ENCODE measurements at places on chromosomes 6 and 20.

- DNase-seq: no peak
Observed at GRCh38 chr6:98824162-98824901, 10.0 kb upstream of the POU3F2 start.

DNA sequence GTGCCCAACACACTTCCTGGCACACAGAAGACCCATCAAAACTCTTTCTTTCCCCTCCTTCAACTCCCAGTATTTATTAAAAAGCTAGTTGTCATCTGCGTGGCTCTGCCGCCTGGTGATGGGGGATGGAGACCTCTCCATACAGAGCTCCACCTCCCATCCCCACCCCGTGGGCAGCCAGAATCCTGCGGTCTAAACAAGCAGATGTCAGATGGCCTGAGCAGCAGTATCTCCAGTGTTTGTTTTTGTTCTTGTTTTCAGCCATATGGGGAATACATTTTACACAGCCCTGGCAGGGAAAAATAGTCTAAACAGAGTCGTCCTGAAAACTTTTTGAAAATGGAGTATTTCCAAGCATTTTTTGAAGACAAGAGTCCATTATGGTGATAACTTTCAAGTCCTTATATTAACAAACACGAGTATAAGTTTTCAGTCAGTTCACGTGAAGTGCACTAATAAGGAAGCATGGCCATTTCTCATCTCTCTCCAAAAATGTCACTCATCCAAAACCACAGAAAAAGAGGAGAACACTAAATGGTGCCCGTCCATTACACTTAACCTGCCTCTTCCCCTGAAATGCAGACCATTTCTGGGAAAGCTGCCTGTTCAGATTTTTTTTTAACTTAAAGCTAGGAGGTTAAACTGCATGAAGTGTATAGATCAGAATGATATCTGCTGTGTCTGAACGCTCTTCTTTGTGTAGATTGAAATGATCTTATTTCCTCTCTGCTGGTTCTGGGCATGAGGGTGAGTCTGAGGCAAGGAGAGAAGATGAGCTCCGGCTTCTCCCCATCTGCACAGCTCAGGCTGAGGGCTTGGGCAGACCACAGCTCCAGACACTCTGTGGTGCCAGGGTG is 91.0 kb downstream of the TCP11 start:
- no peak for DNase-seq

DNA sequence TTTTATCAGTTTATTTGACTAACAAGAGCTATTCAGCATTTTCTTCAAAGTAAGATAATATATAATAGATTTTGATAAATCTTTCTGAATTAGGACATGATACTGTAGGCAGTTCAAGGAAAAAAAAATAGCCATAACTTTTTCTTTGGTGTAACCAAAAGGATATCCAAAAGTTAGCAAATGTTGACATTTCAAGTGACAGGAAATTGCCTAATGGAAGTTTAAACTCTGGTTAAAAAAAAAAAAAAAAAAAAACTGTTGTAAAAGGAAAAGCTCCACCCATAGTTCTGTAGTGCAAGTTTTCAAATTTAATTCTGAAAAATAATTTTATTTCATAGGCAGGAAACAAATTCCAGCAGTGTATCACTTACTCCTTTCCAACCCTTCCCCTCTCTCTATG is 18.8 kb downstream of the HEBP2 start:
- no peak for DNase-seq

DNA sequence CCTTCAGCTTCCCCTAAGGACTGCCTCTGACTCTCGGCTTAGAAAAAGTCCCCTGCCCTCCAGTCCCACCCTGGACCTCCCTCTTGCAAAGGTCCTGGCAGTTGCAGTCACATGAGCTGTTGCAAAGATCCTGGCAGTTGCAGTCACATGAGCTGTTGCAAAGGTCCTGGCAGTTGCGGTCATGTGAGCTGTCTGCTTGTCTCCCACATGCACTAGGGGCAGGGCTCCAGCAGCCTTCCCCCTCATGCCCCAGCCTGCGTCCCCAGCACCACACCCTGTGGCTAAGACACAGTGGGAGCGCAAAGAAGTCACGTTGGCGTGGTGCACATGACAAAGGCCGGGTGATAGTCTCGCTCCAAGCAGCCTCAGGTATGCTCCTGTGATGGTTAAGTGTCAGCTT is 82.9 kb downstream of the ZNF217 start:
- DNase-seq: no peak

DNA sequence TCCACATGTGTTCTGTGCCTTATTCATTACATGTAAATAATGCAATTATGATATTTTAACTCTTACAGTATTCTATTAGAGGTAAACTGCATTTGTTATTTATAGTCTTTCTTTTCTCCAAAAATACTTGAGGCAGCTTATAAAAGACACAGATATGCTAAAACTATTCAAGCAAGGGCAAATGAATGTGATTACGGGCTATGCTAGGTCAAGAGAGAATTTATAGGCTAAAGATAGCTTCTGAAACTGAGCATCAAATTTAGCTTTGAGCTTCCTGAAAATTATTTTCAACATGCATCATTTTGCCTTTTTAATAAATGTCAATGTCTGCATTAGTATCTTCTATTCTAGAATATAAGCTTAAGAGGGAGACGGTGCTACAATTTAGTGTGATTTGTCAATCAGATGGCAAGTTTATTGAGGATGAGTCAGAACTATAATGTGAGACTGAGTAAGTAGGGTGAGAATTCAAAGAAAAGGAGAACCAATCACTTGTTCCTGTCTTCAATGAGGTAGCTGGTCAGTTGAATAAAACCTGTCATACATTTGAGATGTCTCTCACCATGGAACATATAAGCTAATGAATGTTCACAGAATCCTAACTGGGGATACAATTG is 669.4 kb upstream of the CITED2 start:
- no peak for DNase-seq

DNA sequence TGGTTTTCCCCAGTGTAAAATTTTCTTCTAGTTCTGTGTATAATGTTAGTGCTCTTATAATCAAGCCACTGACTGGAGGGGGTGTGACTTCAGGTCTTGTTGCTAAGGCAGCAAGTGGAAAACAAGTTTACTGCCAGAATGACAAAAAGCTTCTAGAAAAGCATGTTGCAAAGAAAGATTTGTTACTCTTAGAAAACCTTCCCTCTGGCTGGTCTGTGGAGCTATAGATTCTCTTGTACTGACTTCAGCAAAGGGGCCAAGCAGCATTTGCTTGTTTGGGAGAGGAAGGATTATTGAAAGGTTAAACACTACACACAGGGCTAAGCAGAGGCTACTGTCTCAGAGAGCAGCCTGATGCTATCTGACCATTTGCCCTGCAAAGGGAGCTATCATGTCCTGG is 288.8 kb downstream of the BTBD9 start:
- DNase-seq: no peak

DNA sequence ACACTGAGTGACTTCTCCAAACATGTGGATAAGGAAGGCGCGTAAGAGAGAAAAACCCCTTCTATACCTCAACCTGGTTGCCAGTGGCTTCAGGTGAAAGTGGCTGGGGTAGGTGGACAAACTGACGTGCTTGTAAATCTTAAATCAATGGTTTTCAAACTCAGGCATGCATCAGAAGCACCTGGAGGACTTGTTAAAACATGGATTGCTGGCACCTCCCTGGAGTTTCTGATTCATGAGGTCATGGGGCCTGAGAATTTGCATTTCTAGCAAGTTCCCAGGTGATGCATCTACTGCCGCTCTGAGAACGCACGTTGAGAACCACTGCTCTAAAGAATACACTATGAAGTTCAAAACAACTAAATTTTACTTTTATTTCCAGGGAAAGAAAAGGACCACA is 31.9 kb upstream of the TAB2 start:
- no peak for DNase-seq

GRCh38 chr6:44051515-44051914 is 75.7 kb downstream of the MRPL14 start:
- no peak for DNase-seq

GRCh38 chr6:102039441-102039840 is 645.9 kb downstream of the GRIK2 start:
- no peak for DNase-seq

- peak; percentile 49 for DNase-seq
Observed at GRCh38 chr20:8722277-8722928, 346.5 kb upstream of the PLCB4 start.

- no peak for DNase-seq
Observed at GRCh38 chr6:151060096-151060765, 179.5 kb upstream of the AKAP12 start.

DNA sequence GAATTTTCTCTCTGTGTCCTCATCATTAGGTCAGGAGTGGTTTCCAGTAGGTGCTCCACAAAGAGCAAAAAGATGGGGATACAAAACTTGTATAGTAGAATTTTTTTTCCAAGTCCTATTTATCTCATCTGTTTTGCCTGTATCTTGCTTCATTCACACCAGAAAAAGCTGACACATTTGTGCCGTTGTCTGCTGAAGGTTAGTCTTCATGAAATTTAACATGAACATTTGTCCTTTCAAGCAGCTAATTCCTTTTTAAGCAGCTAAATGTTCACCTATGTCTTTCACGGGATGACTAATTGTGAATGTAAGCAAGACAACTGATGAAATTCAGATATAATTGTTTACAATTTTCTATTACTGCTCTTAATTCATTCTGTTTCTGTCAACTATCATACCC is 83.8 kb downstream of the ATXN1 start:
- DNase-seq: no peak

- no peak for DNase-seq
Observed at GRCh38 chr20:925516-925915, 9.4 kb upstream of the ANGPT4 start.

- DNase-seq: no peak
Observed at GRCh38 chr20:58566981-58567380, 51.8 kb upstream of the APCDD1L start.

- no peak for DNase-seq
Observed at GRCh38 chr6:40803897-40804702, 216.9 kb upstream of the LRFN2 start.

GRCh38 chr20:62671765-62672164 is 29.5 kb downstream of the SLCO4A1 start:
- no peak for DNase-seq

- no peak for DNase-seq
Observed at GRCh38 chr6:53426667-53427270, 78.0 kb upstream of the ELOVL5 start.

DNA sequence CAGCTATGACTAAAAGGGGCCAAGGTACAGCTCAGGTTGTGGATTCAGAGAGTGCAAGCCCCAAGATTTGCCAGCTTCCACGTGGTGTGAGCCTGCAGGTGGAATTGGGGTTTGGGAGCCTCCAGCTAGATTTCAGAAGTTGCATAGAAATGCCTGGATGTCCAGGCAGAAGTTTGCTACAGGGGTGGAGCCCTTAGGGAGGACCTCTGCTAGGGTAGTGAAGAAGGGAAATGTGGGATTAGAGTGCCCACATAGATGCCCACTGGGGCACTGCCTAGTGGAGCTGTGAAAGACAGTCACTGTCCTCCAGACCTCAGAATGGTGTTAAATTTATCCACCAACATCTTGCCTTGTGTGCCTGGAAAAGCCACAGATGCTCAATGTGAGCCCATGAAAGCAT is 255.1 kb downstream of the BMP2 start:
- DNase-seq: no peak

GRCh38 chr6:135922746-135923145 is 71.2 kb downstream of the PDE7B start:
- DNase-seq: no peak

GRCh38 chr6:36897609-36898008 is 11.9 kb downstream of the C6orf89 start:
- DNase-seq: no peak

GRCh38 chr6:53199156-53199555 is 50.5 kb upstream of the GCM1 start:
- DNase-seq: no peak

- no peak for DNase-seq
Observed at GRCh38 chr6:110523451-110524021, 47.1 kb upstream of the SLC22A16 start.

- DNase-seq: no peak
Observed at GRCh38 chr6:36700831-36701230, 3.2 kb downstream of the RAB44 start.

DNA sequence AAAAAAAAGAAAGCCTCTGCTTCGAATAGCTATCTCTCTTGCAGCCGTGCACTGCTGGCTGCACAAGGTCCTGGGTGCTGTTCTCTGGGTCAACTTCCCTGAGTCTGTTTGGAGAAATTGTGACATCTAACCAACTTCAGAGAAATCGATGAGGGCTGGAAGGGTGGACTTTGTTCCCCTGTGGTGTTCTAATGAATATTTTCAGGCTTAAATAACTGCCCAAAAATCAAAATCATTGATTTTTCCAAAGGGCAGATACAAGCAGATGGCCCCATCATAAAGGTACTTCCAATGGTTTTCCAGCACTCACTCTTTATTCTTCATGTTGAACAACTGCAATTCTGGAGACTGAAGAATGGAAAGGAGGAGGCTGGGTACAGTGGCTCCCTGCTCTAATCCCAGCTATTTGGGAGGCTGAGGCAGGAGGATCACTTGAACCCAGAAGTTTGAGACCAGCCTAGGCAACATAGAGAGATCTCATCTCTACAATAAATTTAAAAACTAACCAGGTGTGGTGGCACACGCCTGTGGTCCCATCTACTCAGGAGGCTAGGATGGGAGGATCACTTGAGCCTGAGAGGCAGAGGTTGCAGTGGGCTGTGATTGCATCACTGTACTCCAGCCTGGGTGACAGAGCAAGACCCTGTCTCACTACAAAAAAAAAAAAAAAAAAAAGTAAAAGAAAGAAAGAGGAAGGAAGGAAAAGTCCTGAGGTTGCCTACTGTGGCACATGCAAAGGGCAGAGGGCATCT is 59.1 kb downstream of the FOXA2 start:
- no peak for DNase-seq

DNA sequence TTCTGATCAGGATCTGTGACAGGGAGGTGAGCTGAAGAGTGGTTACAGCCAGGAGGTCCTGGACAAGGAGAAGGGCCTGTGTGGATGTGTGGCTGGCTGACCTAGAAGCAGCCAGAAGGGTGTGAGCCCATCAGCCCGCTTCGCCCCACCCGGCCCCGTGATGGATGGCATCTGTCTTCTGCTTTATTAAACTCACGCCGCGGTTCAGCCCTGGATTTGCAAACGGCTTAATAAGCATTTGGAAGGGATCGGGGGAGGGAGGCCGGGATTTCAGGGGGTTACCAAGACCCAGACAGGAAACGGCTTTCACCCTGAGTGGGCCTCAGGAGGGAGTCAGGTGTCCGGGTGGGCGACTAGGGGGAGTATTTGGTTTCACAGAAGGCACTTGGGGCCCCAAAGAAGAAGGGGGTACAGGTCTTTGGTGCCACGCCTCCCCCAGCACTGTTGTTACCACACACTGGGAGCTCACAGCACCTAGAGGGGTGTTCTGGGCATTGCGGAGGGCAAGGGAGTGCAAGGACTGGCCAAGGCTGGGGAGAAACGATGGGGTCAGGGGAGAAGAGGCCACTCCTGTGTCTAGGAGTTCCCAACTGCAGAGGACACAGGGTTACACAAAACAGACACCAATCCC is 53.8 kb upstream of the FOXP4 start:
- DNase-seq: no peak

GRCh38 chr6:33217246-33217645 is 8.9 kb downstream of the RING1 start:
- no peak for DNase-seq

GRCh38 chr6:41693281-41694240 is 41.8 kb downstream of the TFEB start:
- no peak for DNase-seq
